Sigmoid colon (tissue), 7 donors: ENCODE measurements at places on chromosomes 7 and 10. TPM values are rescaled to one million over a fixed set of nuclear protein-coding genes. Genes with fewer than 3 reads are reported as not detected.

- DNase-seq, result no peak
Measured at GRCh38 chr7:141001546-141001945, 13.2 kb downstream of the MRPS33 start.

Gene PRTFDC1
- 11.4 TPM for total RNA-seq

DNA sequence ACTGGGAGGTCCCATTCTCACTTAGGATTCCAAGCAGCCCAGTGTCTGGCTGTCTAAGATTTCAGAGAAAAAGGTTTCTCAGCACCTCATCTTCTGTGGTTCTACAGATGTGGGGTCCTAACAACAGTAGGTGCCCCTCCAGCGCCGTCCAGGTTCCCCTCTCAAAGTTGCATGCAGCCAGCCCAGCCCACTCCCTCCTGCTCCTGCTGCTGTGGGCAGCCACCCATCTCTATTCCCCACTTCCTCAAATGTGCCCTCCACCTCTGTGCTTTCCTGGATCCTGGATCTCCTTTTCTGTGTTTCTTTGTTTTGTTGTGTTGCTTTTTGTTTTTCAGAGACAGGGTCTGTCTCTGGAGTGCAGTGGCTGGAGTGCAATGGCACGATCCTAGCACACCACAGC is 13.3 kb upstream of the SLC18A3 start:
- DNase-seq, result no peak

Gene CD36
- total RNA-seq, result 114 TPM

Gene PRKRIP1
- 26.0 TPM for total RNA-seq

DNA sequence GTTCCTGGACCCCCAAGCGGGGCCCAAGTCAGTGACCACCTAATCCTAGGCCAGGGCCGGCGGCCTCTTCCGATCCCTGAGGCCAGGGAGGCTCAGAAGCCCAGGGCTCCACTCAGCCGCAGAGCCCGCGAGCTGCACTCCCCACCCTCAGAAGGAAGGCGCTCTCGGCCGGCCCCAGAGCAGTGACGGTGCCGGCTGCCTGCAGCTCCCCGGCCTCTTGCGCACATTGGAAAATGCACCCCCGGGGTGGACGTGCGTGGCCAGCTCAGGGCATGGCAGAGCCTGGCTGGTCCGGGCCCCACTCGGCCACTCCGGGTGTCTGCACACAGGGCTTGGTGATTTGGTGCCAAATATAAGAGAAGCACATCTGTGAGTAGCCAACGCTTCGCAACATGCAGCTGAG is 269.1 kb downstream of the PTPRN2 start:
- DNase-seq, result no peak

- DNase-seq, result no peak
Measured at GRCh38 chr7:27616914-27617548, 45.7 kb downstream of the HIBADH start.

- no peak for DNase-seq
Measured at GRCh38 chr10:17351506-17351905, 102.9 kb downstream of the ST8SIA6 start.

DNA sequence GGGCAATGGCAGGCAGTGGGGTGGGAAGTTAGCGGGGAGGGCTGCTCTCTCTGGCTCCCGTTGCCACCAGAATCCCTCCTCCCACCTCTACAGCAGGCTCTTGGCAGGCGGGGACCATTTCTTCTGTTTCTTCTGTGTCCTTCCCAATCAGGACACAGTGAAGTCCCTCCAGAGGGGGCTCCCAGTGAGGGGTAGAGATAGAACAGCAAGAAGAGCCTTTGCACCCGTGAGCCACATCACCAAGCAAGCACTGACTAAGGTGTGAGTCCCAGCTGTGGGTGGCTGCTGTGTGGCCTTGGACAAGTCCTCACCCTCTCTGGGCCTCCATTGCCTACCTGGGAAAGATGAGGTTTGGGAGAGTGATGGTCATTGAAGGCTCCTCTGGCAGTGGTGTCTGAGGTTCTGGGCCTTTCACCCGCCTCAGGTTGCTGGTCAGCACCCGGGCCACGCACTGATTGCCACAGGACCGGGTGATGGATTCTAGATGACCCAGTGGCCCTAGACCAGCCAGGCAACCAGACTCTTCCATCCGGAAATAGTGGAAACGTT is 26.0 kb upstream of the PCBD1 start:
- DNase-seq, result no peak

DNA sequence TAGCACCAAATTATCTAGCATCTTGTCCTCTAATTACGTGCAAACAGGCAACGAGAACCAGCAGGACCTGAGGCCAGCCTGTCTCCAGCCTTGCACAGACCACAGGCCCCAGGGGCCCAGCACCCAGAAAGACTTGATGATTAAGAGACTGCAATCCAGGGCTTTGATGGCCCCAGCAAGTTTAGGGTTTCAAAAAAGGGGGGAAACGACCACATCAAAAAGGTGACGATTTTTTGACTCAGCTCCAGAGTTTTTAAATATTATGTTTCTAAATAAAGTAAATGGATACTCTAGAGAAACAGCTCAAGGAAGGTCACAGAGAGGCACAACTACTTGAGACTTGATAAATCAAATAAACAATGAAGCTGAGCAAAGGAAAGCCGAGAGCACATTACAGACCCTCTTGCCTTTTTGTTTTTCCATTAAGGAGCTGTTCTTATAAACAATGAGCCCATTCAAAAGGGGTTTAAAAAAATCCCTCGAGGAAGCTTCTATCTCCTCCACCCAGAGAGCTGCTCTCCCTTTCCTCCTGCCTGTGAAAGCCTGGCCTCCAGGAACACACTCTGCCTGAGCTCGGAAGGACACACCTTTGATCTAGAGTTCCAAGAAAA is 44.1 kb downstream of the GLI3 start:
- no peak for DNase-seq

Gene NT5C3A
- 27.1 TPM for total RNA-seq

DNA sequence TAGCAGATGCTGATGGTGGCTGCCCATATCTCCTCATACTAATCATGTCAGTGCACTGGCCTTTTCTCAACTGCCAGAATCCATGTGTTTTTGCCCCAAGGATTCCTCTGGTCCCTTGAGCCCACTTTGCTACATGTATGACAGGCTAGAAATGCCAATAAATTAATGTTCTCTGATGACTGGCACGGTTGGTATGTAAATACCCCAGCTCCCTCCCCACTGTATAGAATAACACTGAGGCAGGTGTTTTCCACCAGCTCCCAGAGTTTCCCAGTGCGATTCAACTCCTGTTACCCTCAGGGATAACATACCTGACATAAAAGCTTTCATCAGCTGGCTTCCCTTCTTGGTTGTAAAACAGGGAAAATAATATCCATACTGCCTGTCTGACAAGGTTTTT is 9.0 kb upstream of the PLEKHS1 start:
- no peak for DNase-seq

Gene AQP1
- 66.0 TPM for total RNA-seq
